ENCODE measurements at places on chromosomes 3 and 15.

DNA sequence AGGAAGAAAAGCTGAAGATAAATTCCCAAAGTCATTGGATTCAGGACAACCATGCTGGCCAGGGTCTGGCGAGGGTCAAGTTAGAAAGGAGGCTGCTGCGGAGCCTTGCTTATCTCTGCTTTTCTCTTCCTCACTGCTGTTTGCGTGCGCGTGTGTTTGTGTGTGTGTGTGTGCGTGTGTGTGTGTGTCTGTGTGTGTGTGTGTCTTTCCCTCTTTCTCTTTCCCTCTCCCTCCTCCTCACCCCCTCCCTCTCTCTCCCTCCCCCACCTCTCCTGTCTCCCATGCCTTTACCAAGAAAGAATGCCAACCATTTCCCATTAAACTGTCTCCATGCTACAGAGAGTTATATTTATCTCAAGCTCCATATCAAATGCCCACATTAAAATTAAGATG is at the start of gene COLQ:
COLQ (minus strand) TSS at position 134 of the 393 bp plus-strand sequence; CDS start at position 53, 81 bp downstream.
- DNase-seq = no peak

DNA sequence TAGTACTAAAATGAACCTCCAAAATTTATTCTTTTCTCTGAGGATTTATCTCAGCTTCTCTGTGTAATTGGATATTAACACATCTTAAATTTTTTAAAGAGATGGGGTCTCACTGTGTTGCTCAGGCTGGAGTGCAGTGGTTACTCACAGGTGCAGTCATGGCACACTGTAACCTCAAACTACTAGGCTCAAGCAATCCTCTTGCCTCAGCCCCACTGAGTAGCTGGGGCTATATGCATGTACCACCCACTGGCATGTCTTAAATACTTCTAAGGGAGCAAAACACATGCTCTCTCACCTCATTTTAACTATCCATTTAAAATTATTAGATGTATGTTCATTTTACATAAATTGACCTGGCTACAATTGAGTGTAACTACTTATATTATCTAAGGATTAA is 11.3 kb upstream of the TMEM87A start:
- no peak for DNase-seq

- DNase-seq = peak; percentile 31
Observed at GRCh38 chr15:80970018-80970657, 19.5 kb downstream of the MESD start.

GRCh38 chr15:62931650-62932049 is 110.9 kb upstream of the TPM1 start:
- DNase-seq = no peak

DNA sequence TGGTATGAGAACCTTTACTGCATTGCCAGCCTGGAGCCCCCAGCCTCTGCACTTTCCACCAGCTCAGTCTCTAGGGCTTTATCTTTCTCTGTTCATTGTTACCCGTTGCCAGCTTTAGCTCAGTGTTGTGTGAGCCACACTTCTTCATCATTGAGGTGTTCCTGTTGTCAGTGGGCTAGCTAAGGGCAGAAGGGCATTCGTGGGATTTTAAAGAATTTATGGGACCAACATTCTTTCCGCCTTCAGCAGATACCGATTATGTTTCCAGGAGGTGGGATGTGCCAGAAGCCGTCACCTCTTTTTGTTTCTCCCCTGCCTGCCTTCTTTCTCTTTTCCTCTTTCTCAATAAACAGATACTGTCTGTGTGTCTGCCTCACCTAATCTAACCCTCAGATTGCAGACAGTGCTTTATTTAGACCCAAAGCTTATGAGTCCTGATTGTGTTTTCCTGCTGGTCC is 64.5 kb downstream of the PGPEP1L start:
- no peak for DNase-seq

DNA sequence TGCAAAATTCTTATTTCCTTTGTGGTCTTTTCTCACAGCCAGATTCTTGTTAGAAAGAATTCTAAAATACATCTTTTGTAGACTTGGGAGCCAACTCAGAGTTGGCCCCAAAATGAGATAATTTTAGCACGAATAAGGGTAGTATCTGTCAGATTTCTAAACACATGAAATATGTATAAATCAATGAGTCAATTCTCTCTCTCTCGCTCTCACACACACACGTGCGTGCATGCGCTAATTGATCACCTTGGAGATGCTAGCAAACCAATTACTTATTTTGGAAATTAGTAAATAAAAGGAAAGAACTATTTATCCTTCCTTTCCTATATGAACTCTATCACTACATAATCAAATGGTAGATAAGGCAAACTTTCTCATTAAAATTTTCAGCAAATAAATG is 32.9 kb upstream of the PIK3R4 start:
- DNase-seq = no peak

DNA sequence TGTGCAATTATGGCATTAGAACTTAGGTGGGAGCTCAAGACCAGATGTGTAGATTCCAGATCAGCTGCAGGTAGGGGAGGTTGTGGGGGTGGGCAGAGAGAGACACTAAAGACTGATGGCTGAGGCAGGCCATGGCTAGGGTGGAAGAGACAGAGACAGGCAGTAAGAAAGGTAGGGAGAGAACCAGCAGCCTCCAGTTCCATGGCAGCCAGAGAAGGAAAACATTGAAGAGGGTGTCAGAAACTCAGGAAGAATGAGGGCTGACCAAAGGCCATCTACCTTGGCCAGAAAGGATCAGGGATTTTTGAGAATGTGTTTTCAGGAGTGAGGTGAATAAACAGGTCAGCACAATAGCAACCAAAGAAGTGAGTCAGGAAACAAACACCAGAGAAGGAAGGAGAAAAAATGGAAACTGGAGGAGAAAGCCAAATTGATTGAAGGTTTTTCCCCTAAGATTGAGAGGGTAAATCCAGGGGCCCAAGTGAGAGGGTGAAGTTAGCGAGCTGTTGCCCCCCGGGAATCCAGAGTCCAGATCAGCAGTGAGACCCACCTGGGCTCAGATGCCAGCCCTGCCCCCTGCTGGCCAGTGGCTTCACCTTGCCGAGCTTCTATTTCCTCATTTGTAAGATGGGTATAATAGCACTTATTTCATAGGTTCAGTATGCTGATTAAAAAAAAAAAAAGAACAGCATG is 41.0 kb downstream of the ABHD2 start:
- DNase-seq = no peak

GRCh38 chr15:45714590-45715488 is 80.0 kb downstream of the SQOR start:
- DNase-seq = no peak

GRCh38 chr3:16318176-16318575 is 53.2 kb downstream of the OXNAD1 start:
- DNase-seq = no peak

- DNase-seq = no peak
Observed at GRCh38 chr3:58188173-58188564, 22.6 kb downstream of the DNASE1L3 start.

DNA sequence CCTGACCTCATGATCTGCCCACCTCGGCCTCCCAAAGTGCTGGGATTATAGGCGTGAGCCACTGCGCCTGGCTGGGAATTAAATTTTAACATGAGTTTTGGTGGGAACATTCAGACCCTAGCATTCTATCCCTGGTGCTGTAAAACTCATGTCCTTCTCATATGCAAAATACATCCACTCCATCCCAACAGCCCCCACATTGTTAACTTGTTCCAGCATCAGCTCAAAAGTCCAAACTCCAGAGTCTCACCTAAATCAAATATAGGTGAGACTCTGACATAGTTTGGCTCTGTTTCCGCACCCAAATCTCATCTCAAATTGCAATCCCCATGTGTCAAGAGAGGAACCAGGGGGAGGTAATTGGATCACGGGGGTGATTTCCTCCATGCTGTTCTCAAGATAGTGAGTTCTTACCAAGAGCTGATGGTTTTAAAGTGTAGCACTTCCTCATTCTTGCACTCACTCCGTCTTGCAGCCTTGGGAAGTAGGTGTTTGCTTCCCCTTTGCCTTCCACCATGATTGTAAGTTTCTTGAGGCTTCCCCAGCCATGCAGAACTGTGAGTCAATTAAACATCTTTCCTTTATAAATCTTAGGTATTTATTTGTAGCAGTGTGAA is 96.2 kb upstream of the PLCL2 start:
- DNase-seq = no peak

GRCh38 chr15:91769894-91770293 is 83.6 kb upstream of the SLCO3A1 start:
- DNase-seq = no peak

- DNase-seq = no peak
Observed at GRCh38 chr3:126907557-126907956, 75.4 kb upstream of the PLXNA1 start.

DNA sequence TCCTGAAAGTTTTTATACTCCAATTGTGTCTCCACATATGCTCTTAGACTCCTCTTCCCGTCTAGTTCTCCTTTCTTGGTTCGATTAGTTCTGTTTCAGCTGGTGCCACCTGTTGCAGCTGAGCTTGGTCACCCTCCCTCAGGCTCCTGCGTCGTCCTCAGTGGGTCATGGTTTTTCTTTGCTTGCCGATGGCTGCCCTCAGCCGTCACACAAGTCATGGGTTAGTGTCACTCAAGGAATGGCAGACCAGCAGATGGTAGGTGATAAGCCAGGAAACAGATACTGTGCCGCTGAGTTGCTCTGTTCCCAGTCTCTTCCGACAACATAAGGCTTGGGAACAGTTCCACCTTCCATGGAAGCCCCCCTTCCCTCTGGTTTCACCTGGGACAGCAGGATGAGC is 109.9 kb downstream of the IGF1R start:
- no peak for DNase-seq

DNA sequence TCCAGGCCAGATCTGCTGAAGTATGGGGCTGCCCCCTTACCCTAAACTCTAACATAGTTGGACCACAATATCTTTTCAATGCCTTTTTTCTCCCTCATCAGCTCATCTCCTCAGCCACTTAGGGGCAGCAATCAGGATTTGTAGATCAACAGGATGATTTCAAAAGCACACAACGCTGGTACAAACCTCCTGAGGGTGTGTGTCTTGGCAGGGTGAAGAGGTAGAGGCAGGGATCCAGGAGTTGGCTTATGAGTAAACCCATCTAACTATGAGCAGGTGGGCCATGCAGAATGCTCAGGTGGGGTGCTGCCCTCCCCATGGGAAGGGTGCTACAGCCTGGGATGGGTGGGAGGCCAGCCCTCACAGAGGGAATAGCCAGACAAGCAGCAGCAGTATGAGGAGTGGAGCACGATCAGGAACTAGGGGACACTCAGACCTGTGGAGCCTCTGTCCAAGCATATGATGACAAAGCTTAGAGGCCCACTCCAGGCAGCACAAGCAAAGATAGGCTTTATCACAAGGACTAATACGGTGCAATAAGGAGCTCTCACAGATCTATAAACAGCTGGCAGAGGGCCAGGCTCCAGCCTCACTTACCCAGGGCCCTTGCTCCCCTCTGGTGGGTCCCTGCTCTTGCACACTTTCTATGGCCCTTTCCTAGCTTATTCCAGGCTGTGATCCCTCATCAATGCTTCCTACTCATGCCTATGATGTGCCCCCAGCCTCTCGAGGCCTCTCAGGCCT is 32.2 kb downstream of the IL20RB start:
- no peak for DNase-seq

- DNase-seq = no peak
Observed at GRCh38 chr3:171789759-171790505, 20.4 kb downstream of the PLD1 start.

GRCh38 chr3:57803647-57804081 is 47.6 kb downstream of the SLMAP start:
- no peak for DNase-seq

DNA sequence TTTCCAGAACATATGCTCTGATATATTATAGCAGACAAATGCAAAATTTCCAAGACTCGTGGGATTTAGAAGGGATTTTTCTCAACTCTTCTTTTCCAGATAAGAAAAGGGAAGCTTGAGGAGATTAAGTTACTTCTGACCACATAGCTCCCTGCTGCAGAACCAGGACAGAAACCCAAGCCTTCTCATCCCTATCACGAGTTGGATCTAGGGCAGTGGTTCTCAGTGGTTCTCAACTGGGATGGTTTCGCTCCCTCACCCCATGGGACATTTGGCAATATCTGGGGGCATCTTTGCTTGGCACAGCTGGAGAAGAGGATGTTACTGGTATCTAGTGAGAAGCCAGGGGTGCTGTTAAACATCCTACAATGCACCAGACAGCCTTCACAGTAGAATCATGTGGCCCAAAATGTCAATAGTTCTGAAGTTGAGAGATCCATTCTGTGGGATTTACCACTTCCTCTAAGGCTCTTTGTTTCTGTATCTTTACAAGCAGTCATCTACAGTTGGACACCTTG is 64.2 kb downstream of the LIPC start:
- DNase-seq = no peak

DNA sequence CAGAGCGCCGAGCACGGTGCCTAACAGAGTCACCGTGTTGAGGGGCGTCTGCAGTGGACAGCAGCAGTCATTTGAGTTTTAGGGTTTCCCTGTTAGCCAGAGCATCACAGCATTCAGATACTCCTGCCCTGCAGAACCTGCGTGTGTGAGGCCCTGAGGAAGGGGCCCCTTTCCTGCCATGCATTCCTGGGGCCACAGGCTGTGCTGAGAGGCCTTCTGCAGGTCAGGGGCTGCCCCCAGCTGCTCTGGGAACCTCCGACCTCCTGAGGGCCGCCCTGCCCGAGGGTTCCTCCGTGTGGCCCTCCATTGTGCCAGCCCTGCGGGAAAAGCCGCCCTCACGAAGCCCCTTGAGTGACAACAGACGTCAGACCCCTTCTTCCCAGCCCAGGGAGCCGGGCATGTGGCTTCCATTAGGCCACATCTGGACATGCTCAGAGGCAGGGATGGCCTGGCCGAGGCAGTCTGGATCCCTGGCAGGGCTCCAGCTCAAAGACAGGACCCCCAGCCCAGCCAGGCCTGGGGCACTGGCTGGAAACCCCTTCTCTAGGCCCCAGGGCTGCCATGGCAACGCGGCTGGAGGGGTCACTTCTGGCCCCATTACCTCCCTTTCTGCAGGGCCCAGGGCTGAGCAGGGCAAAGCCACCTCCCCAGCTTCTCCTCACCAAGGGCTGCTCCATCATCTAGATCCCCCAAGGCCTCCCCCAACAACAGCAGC is 25.3 kb downstream of the FBLN2 start:
- no peak for DNase-seq

- no peak for DNase-seq
Observed at GRCh38 chr3:45682311-45682710, 6.9 kb upstream of the SACM1L start.

All from stimulated activated CD8-positive, alpha-beta memory T cell treated with anti-CD3 and anti-CD28 coated beads, Interleukin-4, amount 100 ng/mL, for 1 hour (primary cell).